ENCODE measurements at places on chromosomes 7 and 10.

DNA sequence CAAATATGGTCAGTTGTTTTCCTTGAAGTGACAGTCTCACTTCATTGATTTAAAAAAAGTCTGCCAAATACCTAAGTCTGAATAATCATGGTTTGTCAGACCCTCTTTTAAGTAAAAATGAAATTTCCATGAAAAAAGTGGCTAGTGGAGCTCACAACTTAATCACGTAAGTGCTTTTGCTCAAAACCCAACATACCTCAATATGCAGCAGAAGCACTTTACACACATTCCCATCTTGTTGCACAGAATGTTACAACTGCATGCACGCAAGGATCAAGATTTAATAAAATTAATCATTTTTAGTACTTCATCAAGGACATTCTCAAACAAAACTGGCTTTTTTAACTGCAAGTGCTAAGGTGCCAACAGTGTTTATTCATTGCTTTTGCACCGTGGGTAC is 21.6 kb downstream of the EZH2 start:
- no peak for DNase-seq

DNA sequence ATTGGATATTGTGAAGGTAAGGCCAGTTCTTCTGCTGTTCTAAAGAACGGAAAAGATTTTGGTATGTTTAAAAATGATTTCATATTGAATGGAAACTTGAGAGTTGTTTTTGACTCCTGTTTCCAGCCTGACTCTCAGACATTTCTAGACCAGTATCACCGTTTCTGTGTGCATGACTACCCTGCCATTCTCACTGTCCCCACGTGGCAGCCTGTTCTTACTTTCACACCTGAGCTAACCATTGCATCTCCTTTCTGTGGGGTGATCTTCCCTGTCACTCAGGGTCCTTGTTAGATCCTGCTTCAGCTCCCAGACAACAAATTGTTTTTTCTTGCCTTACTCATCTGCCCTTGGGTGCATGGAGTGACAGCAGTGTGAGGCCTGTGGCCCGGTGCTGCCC is 38.9 kb downstream of the GLRX3 start:
- DNase-seq, result no peak

GRCh38 chr10:30502266-30503060 is 68.5 kb downstream of the MAP3K8 start:
- peak; percentile 73 for DNase-seq

- DNase-seq, result peak; percentile 38
Measured at GRCh38 chr7:108124820-108125219, 5.3 kb downstream of the LAMB4 start.

- DNase-seq, result peak; percentile 56
Measured at GRCh38 chr7:99563650-99564049, 5.2 kb downstream of the ZNF655 start.

DNA sequence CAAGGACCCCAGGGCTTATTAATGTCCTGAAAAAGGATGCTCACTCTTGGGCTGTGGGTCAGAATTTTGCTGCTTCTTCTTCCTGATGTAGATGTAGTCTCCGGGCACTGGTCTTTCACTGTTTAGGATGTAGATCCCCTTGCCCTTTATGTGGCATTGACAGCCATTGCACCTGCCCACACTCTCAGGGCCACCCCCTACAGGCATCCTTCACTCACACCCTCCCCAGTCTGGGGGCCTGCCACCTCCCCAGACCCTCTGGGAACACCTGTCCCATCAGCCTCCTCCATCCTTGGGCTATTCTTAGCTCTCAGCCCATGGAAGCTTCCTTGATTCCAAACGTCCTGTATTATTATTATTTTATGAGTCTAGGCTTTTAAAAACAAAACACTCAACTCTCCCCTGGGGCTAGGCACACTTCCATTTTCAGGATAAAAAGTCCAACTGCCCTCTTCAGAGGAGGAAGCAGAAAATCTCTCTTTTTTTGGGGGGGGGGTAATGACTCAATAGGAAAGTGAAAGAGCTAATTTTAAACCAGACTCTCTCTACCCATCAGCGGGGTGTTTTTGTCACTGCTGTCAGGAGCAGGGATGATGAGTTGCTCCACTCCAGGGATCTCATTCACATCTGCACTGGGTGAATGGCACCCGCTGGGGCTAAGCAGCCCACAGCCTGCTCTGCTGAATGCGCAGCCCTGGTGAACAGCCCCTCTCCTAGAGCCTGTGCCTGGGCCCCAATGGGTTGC is 11.5 kb upstream of the KLRG2 start:
- DNase-seq, result no peak

- no peak for DNase-seq
Measured at GRCh38 chr7:111671927-111672326, 109.6 kb upstream of the IMMP2L start.

DNA sequence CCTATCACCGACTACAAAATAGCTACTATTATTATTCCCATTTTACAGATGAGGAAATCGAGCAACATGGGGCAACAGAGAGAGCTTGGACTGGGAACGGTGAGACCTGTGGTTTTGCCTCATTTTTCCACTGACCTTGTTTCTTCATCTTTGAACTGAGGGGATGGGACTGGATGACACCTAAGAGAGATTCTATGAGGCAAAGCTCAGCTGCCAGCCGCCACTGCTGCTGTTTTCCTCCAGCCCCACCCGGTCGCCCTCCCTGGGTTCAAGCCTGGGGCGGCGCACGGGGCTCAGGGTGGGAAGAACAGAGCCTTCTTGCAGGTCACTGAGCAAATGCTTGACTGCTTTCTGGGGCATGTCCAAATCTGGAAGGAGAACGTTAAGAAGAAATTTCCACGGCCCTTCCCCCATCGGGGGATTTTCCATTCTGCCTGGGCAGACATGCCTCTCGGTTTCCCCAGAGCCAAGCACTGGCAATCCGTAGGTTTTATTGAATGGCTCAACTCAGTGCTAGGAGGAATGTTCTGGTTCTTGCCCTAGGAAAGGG is 12.3 kb downstream of the DDIT4 start:
- DNase-seq, result no peak

GRCh38 chr10:59655309-59655708 is 54.3 kb downstream of the SLC16A9 start:
- no peak for DNase-seq

DNA sequence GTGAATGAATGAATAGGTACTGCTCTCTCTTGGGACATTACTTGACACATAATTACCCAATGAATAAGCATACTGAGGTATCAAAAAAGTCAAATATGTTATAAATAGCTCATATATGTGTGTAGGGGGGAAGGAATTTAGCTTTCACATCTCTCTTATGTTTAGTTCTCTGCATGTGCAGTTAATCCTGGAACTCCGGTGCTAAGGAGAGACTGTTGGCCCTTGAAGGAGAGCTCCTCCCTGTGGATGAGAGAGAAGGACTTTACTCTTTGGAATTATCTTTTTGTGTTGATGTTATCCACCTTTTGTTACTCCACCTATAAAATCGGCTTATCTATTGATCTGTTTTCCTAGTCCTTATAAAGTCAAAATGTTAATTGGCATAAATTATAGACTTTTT is 1.2 kb downstream of the CFTR start:
- no peak for DNase-seq

GRCh38 chr10:6603142-6604125 is 23.4 kb upstream of the PRKCQ start:
- no peak for DNase-seq

DNA sequence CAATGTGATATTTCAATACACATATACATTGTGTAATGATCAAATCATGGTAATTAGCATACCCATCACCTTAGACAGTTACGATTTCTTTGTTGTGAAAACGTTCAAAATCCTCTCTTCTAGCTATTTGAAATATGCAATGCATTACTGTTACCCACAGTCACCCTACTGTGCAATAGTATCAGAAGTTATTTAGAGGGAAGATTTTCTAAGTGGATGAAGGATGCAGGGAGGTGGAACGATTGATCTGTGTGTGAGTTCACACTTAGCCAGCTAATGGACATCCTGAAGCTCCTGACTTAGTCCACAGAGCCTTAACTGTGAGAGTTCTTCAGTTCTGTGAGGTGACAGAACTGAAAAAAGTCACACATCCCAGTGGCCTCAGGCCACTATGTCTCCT is 97.2 kb upstream of the LAMB4 start:
- no peak for DNase-seq

DNA sequence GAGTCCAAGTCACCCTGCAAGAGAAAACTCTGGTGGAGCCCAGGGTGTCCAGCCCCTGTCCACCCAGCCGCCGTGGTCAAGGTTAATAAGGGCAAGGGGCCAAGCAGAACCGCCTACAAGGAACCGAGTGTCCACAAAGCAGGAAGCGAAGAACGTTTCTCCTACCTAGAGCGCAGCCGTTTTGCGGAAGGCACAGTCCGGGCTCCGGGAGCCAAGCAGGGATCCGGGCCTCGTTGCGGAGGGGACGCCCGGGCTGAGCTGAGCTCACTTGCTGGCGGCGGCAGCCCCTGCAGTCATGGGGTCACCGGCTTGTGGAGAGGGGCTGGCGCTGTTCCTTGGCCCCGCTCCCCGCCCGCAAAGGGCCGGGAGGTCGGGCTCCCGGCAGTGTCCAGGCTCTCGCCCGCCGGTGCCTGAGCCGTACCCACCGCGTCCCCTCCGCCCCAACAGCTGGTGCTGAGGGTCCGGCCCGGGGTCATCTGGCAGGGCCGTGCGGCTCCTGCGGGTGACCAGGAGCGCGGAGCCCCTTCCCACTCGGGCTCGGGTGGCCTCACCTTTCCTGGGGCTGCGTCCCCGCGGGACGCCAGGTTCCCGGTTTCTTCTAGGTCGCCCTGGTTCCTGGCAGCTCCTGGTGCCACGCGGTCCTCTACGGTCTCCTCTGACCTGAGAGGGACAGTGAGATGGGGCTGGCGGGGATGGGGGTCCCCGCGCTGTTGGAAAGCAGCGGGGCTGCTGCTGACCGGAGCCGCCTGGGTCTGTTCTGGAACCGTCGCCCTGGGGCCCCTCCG is 14.0 kb upstream of the ZNF273 start:
- DNase-seq, result peak; percentile 29

GRCh38 chr7:130918129-130919052 is 184.4 kb upstream of the KLF14 start:
- no peak for DNase-seq

GRCh38 chr10:86287110-86287793 is 79.3 kb downstream of the GRID1 start:
- DNase-seq, result no peak

DNA sequence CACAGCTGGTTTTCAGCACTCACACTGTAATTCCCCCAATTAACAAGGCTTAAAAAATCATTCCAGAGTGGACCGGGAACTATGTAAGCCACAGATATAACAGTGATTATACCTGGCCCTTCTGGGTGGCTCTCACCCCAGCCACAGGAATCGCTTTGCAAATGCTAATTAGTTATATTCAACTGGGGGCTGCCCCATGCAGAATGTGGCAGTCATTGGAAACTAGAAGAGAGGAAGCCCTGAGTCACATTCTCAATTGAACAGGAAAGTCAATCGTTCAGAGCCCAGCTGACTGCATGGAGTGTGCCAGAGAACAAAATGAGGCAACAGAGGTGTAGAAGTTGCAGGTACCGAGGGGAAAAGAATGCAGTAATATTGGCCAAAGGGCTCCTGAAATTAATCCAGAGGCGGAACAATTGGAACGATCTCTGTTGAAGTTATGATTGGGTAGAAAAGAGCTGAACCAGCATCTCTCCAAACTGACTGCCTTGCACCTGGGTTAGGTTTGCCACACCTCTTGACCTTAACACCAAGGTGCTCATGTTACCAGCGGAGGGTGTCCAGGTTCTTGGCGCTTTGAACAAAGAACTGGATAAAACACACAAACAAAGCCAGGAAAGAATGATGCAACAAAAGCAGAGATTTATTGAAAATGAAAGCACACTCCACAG is 909.7 kb upstream of the AUTS2 start:
- DNase-seq, result no peak

GRCh38 chr10:80588546-80588945 is 50.8 kb downstream of the SH2D4B start:
- no peak for DNase-seq

DNA sequence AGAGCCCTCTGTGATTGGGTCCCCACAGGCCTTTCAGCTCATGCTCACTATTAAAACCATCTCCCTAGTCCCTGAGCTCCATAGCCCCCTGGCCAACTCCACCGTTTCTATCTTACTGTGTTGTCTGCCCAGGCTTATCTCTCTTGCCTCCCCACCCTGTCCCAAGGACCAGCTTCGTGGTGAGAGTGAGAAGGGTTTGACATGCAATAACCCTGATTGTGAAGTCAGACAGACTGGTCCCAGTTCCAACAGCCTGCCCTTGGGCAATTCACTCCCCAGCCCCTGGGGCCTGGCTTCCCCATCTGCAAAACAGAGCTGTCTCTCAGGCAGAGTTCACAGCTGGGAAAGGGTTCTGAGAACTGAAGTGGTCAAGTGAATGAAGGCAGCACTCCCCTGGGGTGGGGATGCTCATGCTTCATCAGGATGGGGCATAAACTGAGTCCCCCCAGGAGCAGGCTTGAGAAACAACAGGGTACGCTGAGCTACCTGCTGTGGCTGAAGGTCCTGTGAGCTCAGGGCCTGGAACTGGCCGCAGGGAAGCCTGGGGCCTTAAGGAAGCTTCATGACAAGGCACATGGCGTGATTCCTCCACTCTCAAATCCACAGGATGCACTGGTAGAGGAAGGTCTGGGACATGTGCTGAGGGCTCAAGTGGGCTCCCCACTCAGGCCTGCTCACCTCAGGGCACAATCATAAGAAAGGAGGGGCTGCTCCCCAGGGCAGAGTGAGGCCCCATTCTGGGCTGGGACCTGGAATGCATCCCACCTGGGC is 1.8 kb upstream of the PPIF start:
- DNase-seq, result no peak

- DNase-seq, result no peak
Measured at GRCh38 chr10:67959839-67960476, 75.5 kb downstream of the SIRT1 start.

DNA sequence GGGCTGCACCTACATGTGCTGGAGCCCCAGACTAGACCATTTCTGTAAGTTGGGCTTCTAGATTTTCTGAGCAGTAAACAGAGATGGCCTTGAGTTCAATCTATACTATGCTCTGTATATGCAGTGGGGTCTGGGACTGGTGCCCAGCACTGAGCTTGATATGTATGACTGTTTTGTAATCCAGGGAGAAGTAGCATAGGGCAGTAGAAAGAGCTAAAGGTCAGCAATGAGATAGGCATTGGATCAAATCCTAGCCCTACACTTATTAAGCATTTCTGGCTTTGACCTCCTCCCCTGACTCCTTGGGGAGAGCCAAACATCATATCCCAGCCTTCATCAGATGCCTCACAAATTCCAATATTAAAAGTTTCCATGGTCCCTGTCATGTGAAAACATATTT is 254.6 kb downstream of the TSPAN12 start:
- no peak for DNase-seq

DNA sequence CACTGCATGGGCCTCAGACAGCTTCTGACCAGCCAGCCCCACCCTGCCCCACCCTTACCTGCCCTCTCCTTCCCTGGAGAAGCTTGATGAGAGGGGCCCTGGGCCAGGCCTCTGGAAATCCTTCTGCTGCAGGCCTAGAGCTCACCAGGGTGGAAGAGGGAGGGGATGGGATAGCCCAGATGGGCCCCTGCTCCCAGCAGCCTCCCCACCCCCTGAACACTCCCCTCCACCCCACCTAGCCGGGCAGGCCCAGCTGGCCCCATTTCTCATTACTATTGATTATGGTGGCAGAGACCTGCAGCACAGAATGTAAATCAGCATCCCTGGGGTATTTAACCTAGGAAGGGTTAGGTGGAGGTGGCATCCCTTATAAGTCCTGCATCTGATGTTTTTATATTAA is 11.6 kb upstream of the RET start:
- DNase-seq, result no peak
